ENCODE measurements at places on chromosomes 3 and 15.

DNA sequence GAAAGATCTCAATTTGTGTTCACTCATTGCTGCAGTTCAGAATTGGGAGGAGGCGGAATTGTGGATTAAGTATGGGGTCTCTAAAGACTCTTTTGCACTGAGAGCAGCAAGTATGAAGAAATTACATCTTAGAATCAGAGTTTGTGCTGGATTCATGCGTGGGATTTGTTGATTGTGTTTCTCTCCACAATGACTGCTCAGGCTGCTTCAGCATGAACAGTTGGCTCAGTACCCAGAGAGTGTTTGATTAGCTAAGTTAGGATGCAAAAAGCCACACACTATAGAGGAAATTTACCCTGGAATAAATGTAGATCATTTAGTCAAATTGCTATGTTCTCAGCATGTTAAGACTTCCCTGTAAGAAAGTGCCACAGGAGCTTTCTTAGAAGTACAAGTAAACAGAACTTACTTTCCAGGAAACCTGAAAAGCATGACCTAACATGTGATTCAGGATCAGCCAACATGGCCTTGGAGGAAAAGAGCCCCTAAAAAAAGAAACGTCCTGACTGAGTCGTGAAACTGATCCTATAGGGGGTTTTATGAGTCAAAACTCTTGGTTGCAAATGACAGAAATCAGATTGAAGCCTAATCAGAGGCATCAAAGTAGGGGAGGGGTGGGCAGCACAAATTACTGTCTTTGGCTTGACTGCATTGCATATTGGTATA is 32.6 kb downstream of the HHLA2 start:
- no peak for DNase-seq

GRCh38 chr15:37616215-37616614 is 318.2 kb upstream of the TMCO5A start:
- DNase-seq: no peak

- DNase-seq: no peak
Observed at GRCh38 chr15:38154837-38155236, 97.8 kb upstream of the SPRED1 start.

DNA sequence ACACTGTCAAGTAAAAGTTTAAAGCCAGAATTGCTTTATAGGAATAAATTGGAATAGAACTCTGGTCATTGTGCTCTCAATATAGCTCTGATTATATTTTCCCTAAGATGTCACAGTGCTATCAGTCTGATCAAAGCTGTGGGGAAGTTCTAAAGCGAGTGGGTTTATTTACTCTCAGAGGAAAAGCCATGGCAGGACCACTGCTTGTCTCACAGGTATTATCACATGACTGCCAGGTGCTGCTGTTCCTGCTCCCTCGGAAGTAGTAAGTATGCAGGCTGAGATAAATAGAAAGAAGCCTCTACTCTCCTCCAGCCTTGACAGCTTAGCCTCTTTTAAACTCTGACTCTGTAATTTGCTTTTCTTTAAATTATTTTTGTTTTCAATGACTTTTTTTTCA is 49.1 kb upstream of the UTS2B start:
- DNase-seq: no peak

GRCh38 chr15:35505141-35505540 is 40.8 kb downstream of the DPH6 start:
- no peak for DNase-seq
